ENCODE measurements at places on chromosomes 12 and 14.

DNA sequence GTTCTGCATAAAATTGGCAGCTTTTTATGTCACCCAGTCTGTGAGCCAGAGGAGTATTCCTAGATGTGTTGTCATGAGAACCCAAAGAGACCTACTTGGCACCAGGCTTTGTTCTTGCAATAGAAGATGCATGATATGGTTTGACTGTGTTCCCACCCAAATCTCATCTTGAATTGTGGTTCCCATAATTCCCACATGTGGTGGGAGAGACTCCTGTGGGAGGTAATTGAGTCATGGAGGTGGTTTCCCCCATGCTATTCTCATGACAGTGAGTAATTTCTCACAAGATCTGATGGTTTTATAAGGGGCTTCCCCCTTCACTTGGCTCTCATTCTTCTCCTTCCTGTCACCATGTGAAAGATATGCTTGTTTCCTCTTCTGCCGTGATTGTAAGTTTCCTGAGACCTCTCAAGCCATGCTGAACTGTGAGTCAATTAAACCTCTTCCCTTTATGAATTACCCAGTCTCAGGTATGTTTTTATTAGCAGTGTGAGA, 572.0 kb upstream of the ATP2B1 start:
- no peak for DNase-seq

DNA sequence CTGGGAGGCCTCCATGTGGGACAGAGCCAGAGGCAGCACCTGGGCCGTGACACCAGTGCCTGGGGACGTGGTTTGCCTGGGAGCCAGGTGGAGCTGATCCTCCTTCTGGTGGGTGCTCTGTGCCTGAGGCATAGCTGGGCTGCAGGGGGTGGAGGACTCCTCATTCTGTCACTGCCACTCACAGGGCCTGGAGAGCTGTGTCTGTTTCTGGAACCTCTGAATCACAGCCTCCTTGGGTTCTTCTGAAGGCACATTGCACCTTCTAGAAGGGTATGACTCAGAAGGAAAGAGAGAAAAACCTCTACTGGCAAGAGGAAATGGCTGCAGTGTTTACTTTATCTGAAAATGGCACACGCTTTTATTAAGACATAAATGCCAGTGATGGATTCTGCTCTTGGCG, 659.8 kb downstream of the VRK1 start:
- DNase-seq = no peak

- no peak for DNase-seq
Measured at GRCh38 chr12:28575593-28576205, 385.4 kb downstream of the CCDC91 start.

DNA sequence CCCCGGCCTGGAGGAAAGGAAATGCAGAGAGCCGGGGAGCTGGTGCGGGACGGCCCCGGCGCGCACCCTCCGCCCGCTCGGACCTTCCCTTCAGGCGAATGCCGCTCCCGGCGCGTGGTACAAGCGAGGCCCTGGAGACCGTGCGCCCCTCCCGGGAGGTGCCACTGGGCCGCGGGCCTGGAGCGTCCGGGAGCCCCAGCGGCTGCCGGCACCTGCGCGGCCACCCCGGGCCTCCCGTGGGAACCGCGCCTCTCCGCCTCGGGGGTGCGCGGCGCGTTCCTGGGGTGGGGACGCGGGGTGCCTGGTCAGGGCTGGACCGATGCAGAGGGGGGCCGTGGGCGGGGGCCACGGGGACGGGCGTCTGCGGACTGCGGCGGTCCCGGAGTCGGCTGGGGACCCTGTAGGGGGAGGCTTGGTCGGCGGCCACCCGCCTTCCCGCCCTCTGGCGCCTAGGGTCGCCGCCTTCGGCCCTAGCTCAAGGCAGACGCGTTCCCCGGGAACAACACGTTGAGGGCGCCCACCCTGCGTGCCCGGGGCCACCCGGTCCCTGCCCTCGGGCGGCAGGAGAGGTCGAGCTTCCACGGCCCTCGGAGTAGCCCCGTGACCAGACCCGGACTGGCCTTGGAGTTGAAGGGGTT, 599 bp downstream of the PAPLN start:
- peak; percentile 14 for DNase-seq
